ENCODE measurements at places on chromosomes 13 and 19. TPM values are rescaled to one million over a fixed set of nuclear protein-coding genes. Genes with fewer than 3 reads are reported as not detected.

ZNF865 gene
- 10.3 TPM for total RNA-seq

FCAR gene
- 14.2 TPM for total RNA-seq

POSTN gene
- total RNA-seq: 196 TPM

MUC16 gene
- 0.06 TPM for total RNA-seq

KCTD12 gene
- 105 TPM for total RNA-seq

SHISA7 gene
- 0.12 TPM for total RNA-seq

TRAPPC6A gene
- 23.9 TPM for total RNA-seq

NKPD1 gene
- 0.12 TPM for total RNA-seq

ACP5 gene
- 10.0 TPM for total RNA-seq

CGB3 gene
- not detected for total RNA-seq

IL11 gene
- total RNA-seq: 0.41 TPM

ZNF229 gene
- total RNA-seq: 10.8 TPM

CPT1C gene
- total RNA-seq: 10.9 TPM

POU2F2 gene
- total RNA-seq: 0.70 TPM

CBY2 gene
- total RNA-seq: 0.99 TPM

THSD8 gene
- total RNA-seq: not detected

RASAL3 gene
- 1.9 TPM for total RNA-seq

IGFL2 gene
- not detected for total RNA-seq

BCAM gene
- total RNA-seq: 467 TPM

GRIN2D gene
- total RNA-seq: 0.99 TPM

DHDH gene
- total RNA-seq: 1.4 TPM

UBE2L5 gene
- not detected for total RNA-seq

CLEC17A gene
- 1.3 TPM for total RNA-seq

SIGLEC12 gene
- total RNA-seq: 0.12 TPM

ANKRD24 gene
- total RNA-seq: 1.9 TPM

TTC9B gene
- not detected for total RNA-seq

SMAD9 gene
- 32.3 TPM for total RNA-seq

CYP2B6 gene
- total RNA-seq: 0.41 TPM

LGI4 gene
- 5.1 TPM for total RNA-seq

FCGBP gene
- 16.8 TPM for total RNA-seq

NOVA2 gene
- total RNA-seq: 2.7 TPM

SERP2 gene
- total RNA-seq: 8.5 TPM

CYP2F1 gene
- not detected for total RNA-seq

TLE6 gene
- total RNA-seq: 7.6 TPM

CILP2 gene
- total RNA-seq: 1.1 TPM

VRK3 gene
- total RNA-seq: 32.6 TPM

PSG3 gene
- not detected for total RNA-seq

LRRC25 gene
- 5.4 TPM for total RNA-seq

PLPP2 gene
- 8.6 TPM for total RNA-seq

PSG2 gene
- total RNA-seq: not detected

KLK6 gene
- total RNA-seq: 6.7 TPM

ZNF417 gene
- total RNA-seq: 34.0 TPM

FFAR3 gene
- 0.76 TPM for total RNA-seq

ADM5 gene
- 0.76 TPM for total RNA-seq

RDH8 gene
- not detected for total RNA-seq

TMEM272 gene
- total RNA-seq: 0.12 TPM

SPIB gene
- total RNA-seq: 1.5 TPM
